Glomerular endothelial cell (primary cell): ENCODE measurements at places on chromosomes 5 and 9.

GRCh38 chr9:89497978-89498851, at the start of gene SEMA4D:
Gene SEMA4D (minus strand): TSS chr9:89498113. CDS start chr9:89405456, 92,657 bp downstream.
- no peak for DNase-seq

DNA sequence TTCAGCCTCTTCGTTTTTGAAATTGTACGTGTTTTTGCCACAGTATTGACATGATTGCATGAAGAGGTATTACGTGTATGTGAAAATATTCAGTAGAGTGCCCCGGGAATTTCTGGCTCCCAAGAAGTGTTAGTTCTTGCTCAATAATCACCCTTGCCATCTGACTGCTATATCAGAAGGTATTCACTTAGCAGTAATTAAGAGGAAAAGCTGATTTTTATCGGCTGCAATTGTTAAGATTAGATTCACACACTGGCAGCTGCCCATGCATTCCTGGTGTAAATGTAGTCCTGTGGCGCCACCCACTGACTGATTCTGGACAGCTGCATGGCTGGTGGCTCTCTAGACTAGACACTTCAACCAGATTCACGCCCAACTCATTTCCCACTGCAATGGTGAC, 440.1 kb upstream of the ADAMTS16 start:
- no peak for DNase-seq

GRCh38 chr9:85941966-85942912, 1.3 kb downstream of the NAA35 start:
- DNase-seq, result no peak

DNA sequence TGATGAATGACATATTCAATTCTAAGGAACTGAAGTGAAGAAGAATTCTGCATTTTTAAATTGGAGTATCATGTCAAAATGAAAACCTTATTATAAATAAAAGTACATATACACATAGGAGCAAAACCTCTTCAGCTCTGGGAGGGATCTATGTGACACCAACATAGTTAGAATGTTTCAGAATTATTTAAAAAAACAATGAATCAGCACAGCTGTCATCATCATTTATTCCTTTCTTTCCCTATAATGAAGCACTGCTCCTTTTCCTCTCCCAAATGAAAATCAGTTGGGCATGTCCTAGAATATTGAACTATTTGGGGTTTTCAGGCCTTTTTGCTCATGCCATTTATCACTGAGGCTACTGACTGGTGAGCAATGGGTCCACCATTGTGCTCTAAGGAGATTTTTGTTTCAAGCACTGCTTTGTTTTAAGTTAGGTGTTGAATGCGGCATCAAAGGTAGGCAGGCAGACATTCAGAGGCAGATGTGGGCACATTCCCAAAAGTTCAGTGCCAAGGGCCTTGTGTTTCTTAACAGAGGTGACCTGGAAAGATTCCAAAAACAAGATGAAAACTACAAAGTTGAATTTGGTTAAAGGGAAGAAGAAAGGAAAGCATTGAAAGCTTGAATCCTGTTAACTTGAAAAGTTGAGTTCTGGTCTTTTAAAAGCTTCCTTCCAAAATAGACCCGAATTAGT, 126.4 kb upstream of the ADAMTSL1 start:
- no peak for DNase-seq

GRCh38 chr5:80125962-80126480, 90.9 kb downstream of the THBS4 start:
- DNase-seq, result no peak

GRCh38 chr5:94432499-94432898, 185.9 kb downstream of the KIAA0825 start:
- no peak for DNase-seq

DNA sequence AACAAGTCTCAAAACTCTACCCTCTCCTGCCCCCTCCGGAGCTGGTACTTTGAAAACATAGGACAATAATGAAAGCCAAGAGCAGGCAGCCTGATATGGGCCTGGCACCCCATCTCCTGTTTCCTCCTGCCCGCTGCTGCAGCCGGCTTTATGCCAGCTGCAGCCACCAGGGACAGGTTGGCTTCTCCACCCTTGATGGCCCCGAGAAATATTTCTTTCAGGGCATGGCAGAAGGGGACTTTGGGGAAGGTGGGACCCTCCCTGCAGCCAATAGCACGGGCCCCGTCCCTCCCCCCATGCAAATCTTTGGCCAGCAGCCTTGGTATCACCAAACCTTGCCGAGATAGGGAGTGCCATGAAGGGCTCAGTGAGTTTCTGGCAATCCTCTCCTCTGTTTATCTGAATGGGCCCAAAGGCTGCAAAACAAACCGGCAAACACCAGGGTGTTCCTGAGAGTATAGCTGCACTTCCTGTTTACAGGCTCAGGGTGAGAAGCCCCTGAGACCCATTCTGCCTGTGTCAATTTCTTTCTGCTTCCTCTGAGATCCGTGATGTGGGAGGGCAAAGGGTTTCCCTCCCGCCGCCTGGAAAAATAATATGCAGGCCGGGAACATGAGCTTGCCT, 73.4 kb upstream of the BOD1 start:
- no peak for DNase-seq

DNA sequence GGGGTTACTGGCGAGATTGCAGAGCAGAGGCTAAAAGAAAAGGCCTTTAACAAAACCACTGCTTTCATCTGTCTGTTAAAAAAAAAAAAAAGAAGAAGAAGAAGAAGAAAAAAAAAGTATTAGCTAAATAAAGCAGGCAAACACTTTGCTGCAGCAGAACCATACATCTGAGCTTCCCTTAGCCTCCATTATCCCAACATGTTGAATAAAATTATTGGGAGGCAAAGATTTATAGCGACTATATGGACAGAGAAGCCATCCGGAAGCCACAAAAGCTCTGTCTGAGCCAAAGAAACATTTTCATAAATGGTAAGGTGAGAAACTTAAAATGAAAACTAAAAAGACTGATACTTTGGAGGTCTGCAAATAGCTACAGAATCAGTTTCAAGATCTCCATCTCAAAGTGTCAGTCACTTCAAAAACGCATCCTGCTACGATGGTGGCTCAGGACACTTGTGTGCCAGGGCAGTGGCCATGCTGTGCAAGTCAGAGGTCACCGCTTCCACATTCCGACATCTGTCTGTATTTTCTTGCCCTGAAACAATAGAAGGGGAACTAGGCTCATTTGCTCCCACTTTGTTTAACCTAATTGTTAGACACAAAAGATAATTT, 9.6 kb downstream of the EFNA5 start:
- DNase-seq, result no peak

GRCh38 chr5:77210964-77211690, 647 bp downstream of the PDE8B start:
- DNase-seq, result no peak

DNA sequence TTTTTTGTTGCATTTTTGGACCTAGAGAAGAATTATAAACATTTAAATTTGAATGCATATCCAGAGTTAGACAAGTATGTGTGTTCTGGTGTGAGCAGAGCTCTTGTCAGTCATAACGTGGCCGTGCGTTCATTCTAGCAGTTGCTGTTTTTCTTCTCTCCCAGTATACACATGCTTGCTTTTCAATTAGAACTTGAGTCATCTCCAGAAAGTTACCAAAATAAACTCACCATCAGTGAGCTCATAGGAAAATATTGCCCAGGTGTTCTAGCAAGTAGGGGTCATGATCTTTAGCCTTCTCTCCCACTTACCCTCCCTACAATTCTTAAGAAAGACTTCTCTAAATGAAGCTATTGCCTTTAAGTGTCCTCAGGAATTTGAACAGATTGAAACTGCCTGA, 247.5 kb upstream of the TUT7 start:
- DNase-seq, result no peak

GRCh38 chr5:132413567-132413966, 44.1 kb downstream of the SLC22A5 start:
- DNase-seq, result no peak

DNA sequence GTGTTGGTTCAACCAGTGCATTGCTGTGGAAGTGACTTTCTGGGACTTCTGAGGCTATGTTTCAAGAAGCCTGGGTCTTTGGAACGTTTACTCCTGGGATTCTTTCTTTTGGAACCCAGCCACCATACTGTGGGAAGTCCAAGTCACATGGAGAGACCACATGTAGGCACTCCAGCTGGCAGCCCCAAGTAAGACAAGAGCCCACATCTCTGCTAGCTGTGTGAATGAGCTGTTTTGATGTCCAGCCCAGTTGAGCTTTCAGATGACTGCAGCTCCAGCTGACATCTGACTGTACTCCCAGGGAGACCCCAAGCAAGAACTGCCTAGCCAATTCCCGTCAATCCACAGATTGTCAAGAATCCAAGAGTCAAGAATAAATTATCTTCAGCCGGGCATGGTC, 60.1 kb upstream of the SPATA31D4 start:
- no peak for DNase-seq
